ENCODE measurements at places on chromosomes 1 and 21. TPM values are rescaled to one million over a fixed set of nuclear protein-coding genes. Genes with fewer than 3 reads are reported as not detected.
A peak's percentile ranks its signal among the peaks of the same experiment; 100 is the strongest.

- H3K27ac ChIP-seq, result no peak overlapping the region
- no peaks in the 10 kb centered on the region for H3K36me3 ChIP-seq
- no peak overlapping the region for H3K4me3 ChIP-seq
- no peaks in the 10 kb centered on the region for H3K4me1 ChIP-seq
These were observed 403.6 kb upstream of the PBX1 start for GRCh38 chr1:164155347-164155746.

GRCh38 chr1:66505671-66506392 is 28.1 kb upstream of the SGIP1 start:
- H3K27me3 ChIP-seq, result peaks cover 2% of the 10 kb centered on the region
- H3K4me3 ChIP-seq, result no peak overlapping the region
- no peak for DNase-seq

- no peak overlapping the region for H3K27ac ChIP-seq
- H3K36me3 ChIP-seq, result no peaks in the 10 kb centered on the region
- no peak for DNase-seq
- no peaks in the 10 kb centered on the region for H3K4me1 ChIP-seq
- H3K4me3 ChIP-seq, result no peak overlapping the region
These were observed 12.9 kb downstream of the CENPF start for GRCh38 chr1:214615871-214616270.

RASAL2 gene
- total RNA-seq, result 31.8 TPM

- peaks cover 42% of the 10 kb centered on the region for H3K27me3 ChIP-seq
- H3K27ac ChIP-seq, result no peak overlapping the region
- peaks cover 26% of the 10 kb centered on the region for H3K4me1 ChIP-seq
- H3K4me3 ChIP-seq, result no peak overlapping the region
- no peak for DNase-seq
These were observed 48.6 kb upstream of the PCBP3 start for GRCh38 chr21:45594721-45595489.

DNA sequence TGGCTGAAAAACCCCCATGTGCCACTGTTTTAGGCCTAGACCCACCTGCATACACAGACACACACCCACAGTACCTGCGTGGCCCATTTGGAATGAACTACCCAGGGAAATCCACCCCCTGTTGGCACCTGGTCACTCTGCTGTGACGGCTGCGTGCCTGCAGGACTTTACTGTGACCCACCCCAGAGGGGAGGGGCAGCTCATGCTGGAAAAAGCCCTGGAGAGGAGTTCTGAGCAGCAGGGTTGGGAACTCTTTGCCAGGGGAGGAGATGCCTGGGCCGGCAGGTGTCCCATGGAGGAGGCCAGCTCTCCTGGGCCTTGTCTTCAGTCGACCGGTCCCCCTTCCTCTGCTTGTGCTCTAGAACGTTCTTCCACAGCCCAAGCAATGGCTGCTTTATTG is 87.3 kb upstream of the CSF3R start:
- H3K36me3 ChIP-seq, result no peaks in the 10 kb centered on the region
- DNase-seq, result peak; percentile 45
- H3K27ac ChIP-seq, result no peak overlapping the region
- peaks cover 51% of the 10 kb centered on the region for H3K27me3 ChIP-seq
- H3K4me1 ChIP-seq, result no peaks in the 10 kb centered on the region

DNA sequence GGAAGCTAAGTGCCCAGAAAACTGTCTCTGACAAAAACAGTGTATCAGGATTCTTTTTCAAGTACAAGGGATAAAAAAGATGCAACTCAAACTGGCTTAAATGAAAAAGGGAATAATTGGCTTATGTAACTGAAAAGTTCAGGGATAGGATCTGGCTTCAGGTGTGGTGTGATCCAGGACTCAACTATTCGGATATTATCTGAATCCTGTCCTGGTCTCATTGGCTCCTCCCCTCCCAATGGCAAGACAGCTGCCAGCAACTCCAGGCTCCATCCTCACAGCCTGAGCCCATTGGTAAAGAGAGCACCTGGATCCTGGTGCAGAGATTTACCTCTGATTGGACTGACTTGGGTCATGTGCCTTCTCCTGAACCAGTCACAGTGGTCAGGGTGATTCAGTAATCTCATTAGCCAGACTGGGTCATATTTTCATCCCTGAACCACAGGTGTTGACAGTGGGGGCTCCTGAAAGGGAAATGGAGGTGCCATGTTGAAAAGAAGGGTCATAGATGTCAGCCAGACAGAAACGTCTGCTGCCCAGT is 205.4 kb upstream of the TMEM51 start:
- no peaks in the 10 kb centered on the region for H3K27me3 ChIP-seq
- H3K36me3 ChIP-seq, result no peaks in the 10 kb centered on the region
- H3K4me1 ChIP-seq, result peaks cover 55% of the 10 kb centered on the region
- DNase-seq, result no peak

DNA sequence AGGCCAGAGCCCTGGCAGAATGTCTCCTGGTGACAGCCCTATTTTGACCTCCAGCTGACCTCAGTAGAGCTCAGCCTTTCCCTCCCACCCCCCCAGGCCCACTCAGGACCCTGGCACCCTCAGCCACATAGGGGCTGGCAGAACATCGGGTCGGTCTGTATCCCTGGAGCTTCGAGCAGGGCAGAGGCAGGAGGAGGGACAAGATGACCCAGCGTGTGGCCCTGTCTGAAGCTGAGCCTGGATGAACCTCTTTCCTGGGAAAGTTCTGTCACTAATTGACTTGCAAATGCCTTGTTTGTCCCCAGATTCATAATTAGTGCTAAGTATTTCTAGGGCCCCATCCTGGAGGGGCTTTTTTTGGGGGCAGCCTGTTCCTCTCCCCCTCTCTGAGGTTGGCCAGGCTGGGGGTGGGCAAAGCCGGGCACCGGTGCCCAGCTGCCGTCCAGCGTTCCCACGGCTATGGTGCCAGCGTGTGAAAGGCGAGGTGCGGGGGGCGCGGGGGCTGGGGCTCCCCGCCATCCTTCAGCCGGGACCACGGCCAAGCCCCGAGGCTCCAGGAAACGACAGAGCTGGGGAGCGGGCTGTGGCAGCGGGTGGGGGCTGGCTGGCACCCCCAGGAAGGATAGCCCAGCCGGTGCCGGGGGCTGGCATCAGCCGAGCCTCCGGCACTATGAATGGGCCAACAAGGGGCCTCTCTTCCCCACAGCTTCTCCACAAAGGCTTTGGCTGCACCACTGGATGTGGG is 31.4 kb downstream of the RHBG start:
- peaks cover 46% of the 10 kb centered on the region for H3K27me3 ChIP-seq
- H3K4me3 ChIP-seq, result no peak overlapping the region
- no peak for DNase-seq
- no peaks in the 10 kb centered on the region for H3K36me3 ChIP-seq
- H3K4me1 ChIP-seq, result no peaks in the 10 kb centered on the region

- no peak overlapping the region for H3K27ac ChIP-seq
- no peaks in the 10 kb centered on the region for H3K36me3 ChIP-seq
- peaks cover 7% of the 10 kb centered on the region for H3K4me1 ChIP-seq
- no peak overlapping the region for H3K4me3 ChIP-seq
These were observed 55.8 kb downstream of the ELK4 start for GRCh38 chr1:205576011-205576410.

Data from suprapubic skin (tissue), 4 donors.